ENCODE measurements at places on chromosomes 6 and 20. TPM values are rescaled to one million over a fixed set of nuclear protein-coding genes. Genes with fewer than 3 reads are reported as not detected.

- H3K27me3 ChIP-seq = no peaks in the 10 kb centered on the region
- H3K4me1 ChIP-seq = no peaks in the 10 kb centered on the region
- H3K4me3 ChIP-seq = no peak overlapping the region
- DNase-seq = no peak
- H3K36me3 ChIP-seq = no peaks in the 10 kb centered on the region
Measured at GRCh38 chr20:36162272-36162966, 7.9 kb downstream of the EPB41L1 start.

- H3K4me1 ChIP-seq = peaks cover 6% of the 10 kb centered on the region
- peaks cover 4% of the 10 kb centered on the region for H3K36me3 ChIP-seq
- DNase-seq = no peak
- no peak overlapping the region for H3K27ac ChIP-seq
Measured at GRCh38 chr20:37319151-37319671, 26.7 kb upstream of the SRC start.

Gene STMND1
- not detected for polyA plus RNA-seq

- no peaks in the 10 kb centered on the region for H3K4me1 ChIP-seq
- no peak for DNase-seq
Measured at GRCh38 chr20:58142843-58143185, 85.6 kb downstream of the ANKRD60 start.

- no peak overlapping the region for H3K4me3 ChIP-seq
- H3K4me1 ChIP-seq = no peaks in the 10 kb centered on the region
- no peak overlapping the region for H3K27ac ChIP-seq
- H3K36me3 ChIP-seq = no peaks in the 10 kb centered on the region
- H3K27me3 ChIP-seq = no peaks in the 10 kb centered on the region
- DNase-seq = no peak
Measured at GRCh38 chr20:8315639-8316573, 183.8 kb downstream of the PLCB1 start.

Gene FAM217A
- polyA plus RNA-seq = not detected

Gene TRIM10
- 0.08 TPM for polyA plus RNA-seq

Gene MYO6
- 8.3 TPM for polyA plus RNA-seq

DNA sequence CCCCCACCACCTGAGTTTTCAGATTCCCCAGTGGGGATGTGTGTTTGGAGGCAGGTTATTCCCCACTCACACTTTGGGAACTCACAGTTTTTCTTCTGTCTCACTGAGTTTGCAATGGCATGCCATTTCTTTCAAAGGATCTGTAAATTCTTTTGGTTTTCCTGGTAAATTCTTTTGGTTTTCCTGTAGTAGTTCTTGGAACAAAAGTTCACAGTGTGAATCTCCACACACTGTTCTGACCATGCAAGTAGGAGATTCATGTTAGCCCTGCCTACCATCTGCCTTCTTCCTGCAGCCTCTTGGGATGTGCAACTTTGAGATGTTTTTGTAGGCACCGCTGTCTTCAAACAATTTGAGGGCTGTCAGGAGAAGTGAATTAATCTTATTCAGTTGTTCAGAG is 165.6 kb upstream of the OGFRL1 start:
- H3K36me3 ChIP-seq = no peaks in the 10 kb centered on the region
- no peak overlapping the region for H3K4me3 ChIP-seq

Gene RRAGD
- polyA plus RNA-seq = 3.2 TPM

Gene SLC35D3
- 0.27 TPM for polyA plus RNA-seq

- no peaks in the 10 kb centered on the region for H3K27me3 ChIP-seq
- H3K4me3 ChIP-seq = no peak overlapping the region
- no peak for DNase-seq
- H3K27ac ChIP-seq = no peak overlapping the region
- H3K4me1 ChIP-seq = no peaks in the 10 kb centered on the region
- H3K36me3 ChIP-seq = no peaks in the 10 kb centered on the region
Measured at GRCh38 chr6:138541823-138542481, 42.7 kb upstream of the NHSL1 start.

Data from H1 (cell line).